ENCODE measurements at places on chromosomes 5 and 9.
A peak's percentile ranks its signal among the peaks of the same experiment; 100 is the strongest.

- no peak for DNase-seq
Measured at GRCh38 chr5:164204338-164204946, 699.0 kb downstream of the MAT2B start.

DNA sequence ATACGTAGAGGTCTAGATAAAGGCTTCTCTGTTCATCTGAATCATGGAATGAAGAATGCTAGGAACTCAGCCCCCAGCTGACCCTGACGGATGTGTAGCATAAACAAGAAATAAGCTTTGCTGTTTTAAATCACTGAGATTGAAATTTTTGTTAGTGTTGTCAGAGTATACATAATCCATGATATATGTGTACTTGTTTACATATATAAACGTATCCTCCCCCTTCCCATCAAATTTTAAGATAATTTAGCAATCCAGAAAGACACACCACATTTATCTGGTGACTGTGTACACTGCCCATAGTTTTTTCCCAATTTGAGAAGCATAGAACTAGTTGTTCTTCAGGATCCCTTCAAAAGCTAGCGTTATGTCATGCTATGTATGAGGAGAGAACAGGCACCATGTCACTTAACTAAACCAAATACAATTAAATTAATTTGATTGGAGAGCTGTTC, 80.8 kb upstream of the OSMR start:
- DNase-seq, result no peak

DNA sequence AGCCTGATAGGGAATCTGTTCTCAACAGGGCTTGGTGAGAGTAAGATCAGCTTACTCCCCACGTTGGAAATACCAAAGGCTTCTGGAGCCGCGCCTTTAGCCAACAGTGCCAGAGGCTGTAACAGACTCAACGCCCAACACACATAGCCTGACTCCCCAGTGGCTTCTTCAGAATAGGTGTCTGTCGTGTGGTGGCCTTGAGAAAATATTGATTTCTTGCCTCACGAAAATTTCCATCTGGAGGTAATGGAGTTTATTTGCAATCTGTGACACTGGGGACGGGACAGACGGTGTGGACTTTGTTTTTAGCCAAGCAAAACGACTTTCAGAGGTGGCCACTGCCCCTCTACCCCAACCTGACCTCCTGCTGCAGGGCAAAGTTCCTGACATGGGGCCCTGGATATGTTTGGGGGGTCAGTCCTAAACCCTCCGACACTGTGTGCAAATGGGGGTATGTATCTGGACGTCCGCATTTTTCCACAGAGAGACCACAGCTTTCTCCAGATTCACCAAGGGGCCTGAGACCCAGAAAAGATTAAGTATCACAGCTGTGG, 189.3 kb downstream of the CDK5RAP2 start:
- no peak for DNase-seq

GRCh38 chr5:22480305-22480704, 372.8 kb downstream of the CDH12 start:
- no peak for DNase-seq

DNA sequence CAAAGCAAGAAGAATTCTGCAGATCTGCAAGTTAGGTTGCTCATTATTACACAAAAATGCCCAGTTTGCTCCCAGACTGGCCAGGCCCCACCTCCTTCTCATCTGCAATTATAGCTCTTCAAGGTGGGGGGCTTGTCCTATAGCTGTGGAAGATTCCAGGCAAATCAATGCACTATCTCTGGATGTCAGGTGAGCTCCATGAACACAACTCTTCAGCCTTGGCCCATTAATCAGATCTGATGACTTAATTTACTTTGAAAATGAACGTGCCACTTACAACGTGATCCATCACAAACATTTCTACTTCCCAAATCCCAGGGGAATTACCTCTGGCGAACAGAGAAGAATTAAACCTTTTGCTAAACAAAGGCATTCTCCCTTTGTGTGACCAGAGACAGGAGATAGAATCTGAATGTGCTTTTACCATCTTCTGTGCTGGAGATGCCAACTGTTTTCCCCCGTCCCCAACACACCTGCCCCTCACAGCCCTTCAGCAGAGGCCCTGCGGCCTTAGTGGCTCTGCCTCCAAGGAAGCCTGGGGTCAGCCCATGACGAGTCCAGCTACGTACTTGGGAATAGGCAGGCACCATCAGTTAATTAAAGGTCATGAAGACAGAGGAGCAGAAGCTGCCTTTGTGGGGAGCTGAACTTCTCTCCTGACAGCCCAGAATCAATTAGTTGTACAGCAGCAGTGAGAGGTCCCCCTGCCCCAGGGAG, 60.5 kb downstream of the SNX18 start:
- DNase-seq, result no peak

- no peak for DNase-seq
Measured at GRCh38 chr9:73437758-73438157, 286.1 kb downstream of the ANXA1 start.

GRCh38 chr5:36667824-36668223, 61.4 kb downstream of the SLC1A3 start:
- DNase-seq, result no peak

DNA sequence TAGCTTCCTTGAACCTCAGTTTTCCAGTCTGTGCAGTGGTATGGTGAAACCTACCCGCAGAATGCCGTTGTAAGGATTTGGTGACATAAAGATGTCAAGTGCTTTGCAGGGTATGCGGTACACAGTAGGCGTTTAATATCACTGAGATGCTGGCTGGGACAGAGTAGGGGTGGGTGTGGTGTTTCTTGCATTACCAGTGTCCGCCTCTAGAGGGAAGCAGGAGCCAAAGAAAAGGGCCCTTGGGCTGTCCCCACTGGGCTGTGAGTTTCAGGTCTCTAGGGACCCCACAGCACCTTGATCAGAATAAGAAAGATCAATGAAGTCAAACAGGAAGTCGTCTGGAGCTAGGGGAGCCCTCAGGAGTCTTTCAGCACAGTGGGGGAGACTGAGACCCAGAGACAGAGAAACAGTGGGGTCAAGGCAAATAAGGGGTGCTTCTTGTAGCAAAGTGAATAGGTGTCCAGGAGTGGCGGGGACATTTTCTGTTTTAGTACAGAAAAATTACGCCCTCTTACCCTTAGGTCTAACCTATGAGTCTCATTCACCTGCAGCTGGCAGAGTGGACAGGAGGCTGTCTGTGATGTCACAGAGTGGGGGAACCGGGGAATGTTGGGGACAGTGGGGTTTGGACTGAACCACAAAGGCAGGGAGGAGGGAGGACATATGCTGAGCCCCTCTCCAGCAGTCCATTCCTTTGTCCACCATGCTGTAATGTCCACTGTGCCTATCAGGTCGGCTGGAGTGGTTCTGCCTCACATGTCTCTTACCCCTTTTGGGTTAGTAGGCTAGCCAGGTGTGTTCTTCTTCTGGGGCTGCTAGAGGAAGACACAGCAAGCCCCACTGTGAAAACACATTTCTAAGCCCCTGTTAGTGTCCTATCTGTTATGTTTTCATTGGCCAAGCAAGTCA, 4.7 kb upstream of the TEX53 start:
- DNase-seq, result peak; percentile 73

DNA sequence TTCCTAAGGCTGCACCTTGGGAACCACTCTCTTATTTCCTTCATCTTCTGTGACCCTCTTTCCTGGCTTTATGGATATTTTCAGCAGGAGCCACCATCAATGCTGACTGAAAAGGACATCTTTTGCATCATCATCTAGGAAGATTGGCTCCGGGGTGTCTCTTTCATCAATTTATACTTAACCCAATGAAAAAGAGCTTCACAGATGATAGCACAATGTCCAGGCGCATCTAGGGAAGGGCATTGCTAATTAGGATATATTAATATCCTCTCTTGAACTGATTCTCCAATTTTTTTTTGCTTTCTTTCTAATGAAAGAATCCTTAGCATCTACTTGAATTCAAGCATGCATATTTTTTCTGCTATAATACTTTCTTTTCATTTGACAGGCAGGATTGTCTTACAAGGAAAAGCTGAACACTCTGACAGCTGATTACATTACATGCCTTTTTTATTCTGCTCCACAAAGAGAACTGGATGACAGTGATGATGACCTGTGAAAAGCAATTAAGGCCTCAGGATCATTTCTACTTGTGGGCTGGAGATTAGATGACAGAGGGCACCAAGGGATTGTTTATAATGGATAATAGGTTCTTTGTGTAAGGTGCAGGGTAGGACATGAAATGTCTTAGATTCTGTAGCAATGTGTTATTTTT, 60.2 kb downstream of the PCSK1 start:
- no peak for DNase-seq

GRCh38 chr9:128406848-128407391, 13.7 kb upstream of the CERCAM start:
- DNase-seq, result no peak

- no peak for DNase-seq
Measured at GRCh38 chr5:143372187-143372829, 31.2 kb downstream of the NR3C1 start.

DNA sequence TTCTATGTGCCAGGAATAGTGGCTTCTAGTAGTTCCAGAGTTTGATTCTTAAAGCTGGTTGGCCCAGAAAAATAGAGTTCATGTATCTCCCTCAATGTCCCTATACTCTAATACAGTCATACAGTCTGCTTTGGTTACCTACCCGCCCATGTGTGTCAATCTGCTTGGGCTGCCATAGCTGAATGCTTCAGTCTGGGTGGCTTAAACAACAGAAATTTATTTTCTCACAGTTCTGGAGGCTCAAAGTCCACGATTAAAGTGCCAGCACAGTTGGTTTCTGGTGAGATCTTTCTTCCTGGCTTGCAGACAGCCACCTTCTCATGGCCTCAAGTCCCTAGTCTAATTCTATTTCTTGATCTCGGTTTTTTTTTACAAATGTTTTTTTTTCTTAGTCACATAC, 1739.0 kb downstream of the MAT2B start:
- no peak for DNase-seq

DNA sequence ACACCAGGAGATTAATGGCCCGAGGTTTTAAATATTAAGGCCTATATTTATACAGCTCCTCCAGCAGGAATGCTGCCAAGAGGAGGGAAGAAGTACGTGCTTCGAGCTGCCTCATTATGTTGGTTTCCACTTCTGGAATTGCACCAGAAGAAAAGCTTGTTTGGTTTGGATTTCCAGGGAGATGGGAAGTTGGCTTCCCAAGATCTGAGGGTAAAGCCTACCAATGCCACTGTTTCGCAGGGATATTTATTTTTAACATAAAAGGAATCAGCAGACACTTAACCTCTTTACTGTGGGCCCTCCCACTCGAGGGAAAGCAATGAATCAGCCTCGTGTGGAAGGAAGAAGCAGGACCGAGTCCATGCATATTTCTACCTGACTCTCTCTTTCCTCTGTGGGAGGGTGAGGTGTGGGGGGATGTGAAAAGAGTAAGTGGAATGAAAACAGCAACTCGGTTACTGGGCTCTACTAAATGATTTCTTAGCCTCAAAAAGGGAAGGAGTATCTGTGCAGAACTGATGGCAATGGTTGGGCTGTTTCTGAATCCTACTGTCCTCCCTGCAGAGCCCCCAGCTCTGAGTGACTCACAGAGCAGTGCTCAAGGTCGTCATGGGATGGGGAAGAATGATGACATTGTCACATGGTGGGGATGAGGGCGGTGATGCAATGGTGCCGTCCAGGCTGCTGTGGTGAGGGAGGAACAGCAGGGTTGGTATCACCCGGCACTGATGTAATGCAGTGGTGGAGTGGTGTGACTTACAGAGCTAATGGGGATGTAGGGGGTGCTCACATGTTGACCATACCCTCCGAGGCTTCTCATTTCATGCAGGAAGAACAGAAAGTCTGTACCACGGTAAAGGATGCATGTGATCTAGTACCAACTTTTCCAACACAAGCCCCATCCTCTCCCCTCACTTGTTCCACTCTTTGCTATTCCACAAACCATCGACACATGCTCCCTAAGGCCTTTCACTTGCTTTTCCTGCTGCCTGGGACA, 215.0 kb upstream of the PANK3 start:
- peak; percentile 4 for DNase-seq

- no peak for DNase-seq
Measured at GRCh38 chr5:38426490-38426889, 130.0 kb downstream of the LIFR start.

GRCh38 chr9:33315371-33315770, 25.1 kb downstream of the NFX1 start:
- DNase-seq, result no peak

- no peak for DNase-seq
Measured at GRCh38 chr5:54671111-54671531, 153.6 kb downstream of the SNX18 start.

- DNase-seq, result no peak
Measured at GRCh38 chr5:674630-675011, 18.5 kb downstream of the TPPP start.

DNA sequence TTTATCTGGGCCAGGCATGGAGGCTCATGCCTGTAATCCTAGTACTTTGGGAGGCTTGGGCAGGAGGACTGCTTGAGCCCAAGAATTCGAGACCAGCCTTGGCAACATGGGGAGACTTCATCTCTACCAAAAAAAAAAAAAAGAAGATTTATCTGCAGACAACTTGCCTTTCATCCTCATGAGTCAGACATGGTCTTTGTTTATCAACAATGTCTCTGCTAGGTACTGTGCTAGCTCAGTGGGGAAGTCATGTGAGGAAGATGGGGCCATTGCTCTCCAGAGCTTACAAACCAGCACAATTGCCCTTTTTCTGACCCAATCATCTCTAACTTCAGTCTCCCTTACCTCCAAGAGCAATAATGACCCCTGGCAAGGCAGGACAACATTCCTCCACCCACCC, 1.6 kb downstream of the URM1 start:
- no peak for DNase-seq

GRCh38 chr9:37575001-37575400, 1.2 kb downstream of the FBXO10 start:
- DNase-seq, result no peak

DNA sequence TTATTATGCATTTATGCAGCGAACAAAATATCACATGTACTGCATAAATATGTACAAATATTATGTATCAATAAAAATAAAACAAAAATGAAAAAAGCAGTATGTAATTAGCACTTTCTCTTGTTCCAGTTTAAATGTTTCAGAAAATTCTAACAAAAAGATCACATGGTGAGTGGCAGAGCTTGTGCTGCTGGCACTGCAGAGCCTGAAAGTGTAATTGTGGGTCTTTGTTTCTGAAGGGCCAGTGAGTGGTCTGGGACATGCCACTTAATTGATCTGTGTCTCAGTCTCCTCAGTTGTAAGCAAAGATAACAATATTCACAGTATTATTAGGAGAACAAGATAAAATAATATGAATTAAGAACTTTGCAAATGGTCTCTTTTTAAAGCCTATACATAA, 39.5 kb upstream of the RAI14 start:
- no peak for DNase-seq

DNA sequence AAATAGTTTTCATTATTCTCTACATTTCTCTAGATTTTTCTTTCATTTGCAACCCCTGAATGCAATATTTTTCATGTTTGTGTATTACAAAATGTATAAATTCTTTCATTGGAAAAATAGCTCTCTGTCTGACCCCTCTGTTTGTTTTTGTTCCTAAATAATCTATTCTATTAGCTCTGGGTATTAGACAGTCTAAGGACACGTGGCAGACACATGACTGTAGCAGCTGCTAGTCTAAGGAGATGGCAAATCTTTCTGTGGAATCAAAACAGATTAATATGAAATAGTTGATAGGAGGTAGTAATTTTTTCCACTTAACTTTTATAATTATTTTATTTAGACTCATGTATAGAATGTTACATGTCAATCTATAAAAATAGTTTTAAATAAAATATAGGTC, 21.4 kb upstream of the SPATA9 start:
- no peak for DNase-seq

GRCh38 chr9:132008855-132009812, 70.5 kb downstream of the MED27 start:
- DNase-seq, result no peak

- no peak for DNase-seq
Measured at GRCh38 chr5:59418808-59419207, 474.7 kb downstream of the PDE4D start.
